Left cardiac atrium (tissue), 4 donors: ENCODE measurements at places on chromosomes 6 and 20. TPM values are rescaled to one million over a fixed set of nuclear protein-coding genes. Genes with fewer than 3 reads are reported as not detected.

- DNase-seq: peak; percentile 53
Observed at GRCh38 chr6:26043384-26044139, 43.7 kb upstream of the HFE start.

GRCh38 chr20:60113024-60113724, 155.0 kb downstream of the CDH26 start:
- no peak for DNase-seq

Gene ENPP5
- 6.9 TPM for total RNA-seq

- no peak for DNase-seq
Observed at GRCh38 chr6:109039795-109040194, 54.9 kb downstream of the SESN1 start.

GRCh38 chr6:112332274-112332673, 14.9 kb upstream of the RFPL4B start:
- no peak for DNase-seq

DNA sequence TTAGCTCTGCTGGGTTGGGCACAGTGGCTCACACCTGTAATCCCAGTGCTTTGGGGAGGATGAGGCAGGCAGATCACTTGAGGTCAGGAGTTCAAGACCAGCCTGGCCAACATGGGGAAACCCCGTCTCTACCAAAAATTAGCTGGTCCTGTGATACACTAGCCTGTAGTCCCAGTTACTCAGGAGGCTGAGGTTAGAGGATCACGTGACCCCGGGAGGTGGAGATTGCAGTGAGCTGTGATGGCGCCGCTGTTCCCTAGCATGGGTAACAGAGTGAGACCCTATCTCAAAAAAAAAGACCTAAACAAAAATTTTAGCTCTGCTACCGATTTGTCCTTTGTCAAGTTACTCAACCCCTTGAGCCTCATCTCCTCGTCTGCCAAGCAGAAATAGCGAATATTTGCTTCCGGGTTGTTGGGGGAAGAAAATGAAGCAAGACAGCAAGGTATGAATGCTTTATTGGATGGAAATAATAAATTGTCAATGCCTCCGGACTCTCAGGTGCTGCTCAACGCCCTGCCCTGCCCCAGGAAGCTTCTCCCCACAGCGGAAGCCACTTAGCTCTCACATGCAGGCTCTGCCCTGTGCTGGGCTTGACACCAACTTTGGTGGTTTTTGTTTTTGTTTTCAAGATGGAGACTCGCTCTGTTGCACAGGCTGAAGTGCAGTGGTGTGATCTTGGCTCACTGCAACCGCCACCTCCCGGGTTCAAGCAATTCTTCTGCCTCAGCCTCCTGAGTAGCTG, 24.9 kb upstream of the ITCH start:
- no peak for DNase-seq

Gene TFAP2B
- not detected for total RNA-seq

- no peak for DNase-seq
Observed at GRCh38 chr20:44028003-44028730, 113.5 kb downstream of the TOX2 start.

DNA sequence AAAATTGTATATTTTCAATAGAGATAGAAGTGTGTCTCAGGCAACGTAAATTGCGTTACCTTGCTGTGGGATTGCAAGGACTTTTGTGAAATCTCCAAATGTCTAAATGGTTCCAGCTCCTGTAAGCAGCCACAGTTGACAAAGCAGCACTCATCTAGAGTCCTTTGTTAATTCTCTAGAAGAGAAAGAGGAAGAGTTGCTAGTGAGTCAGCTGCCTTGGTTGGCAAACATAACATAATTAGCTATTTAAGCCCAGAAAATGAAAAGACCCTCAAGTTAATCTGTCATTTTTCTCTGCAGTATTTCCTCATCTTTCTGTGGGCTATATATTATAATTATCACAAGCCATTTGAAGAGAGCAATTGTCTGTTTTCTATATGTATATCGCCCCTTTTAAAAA, 66.4 kb upstream of the FABP7 start:
- no peak for DNase-seq

- peak; percentile 17 for DNase-seq
Observed at GRCh38 chr20:62943396-62943795, 5.4 kb downstream of the GID8 start.

Gene MSH5
- 3.0 TPM for total RNA-seq

Gene PRKN
- 22.2 TPM for total RNA-seq

DNA sequence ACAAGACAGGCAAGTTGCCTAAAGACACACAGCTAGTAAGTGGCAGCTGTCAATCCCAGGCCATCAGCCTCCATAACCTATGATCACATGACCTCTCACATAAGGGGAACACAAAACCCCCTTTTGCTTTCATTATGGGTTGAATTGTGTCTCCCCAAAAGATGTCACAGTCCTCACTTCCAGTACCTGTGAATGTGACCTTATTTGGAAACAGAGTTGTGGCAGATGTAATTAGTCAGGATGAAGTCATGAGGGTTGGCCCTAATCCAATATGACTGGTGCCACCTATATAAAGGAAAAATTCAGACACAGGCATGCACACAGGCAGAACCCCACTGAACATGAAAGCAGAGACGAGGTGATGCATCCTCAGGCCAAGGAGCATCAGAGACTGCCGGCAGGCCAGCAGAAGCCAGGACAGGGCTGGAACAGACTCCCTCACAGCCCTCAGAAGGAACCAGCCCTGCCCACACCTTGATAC, 33.6 kb downstream of the GFOD1 start:
- DNase-seq: no peak

Gene ARMC2
- total RNA-seq: 8.0 TPM

GRCh38 chr6:84119277-84119676, 85.7 kb downstream of the MRAP2 start:
- DNase-seq: no peak

- no peak for DNase-seq
Observed at GRCh38 chr6:65760285-65760684, 53.3 kb upstream of the EYS start.

DNA sequence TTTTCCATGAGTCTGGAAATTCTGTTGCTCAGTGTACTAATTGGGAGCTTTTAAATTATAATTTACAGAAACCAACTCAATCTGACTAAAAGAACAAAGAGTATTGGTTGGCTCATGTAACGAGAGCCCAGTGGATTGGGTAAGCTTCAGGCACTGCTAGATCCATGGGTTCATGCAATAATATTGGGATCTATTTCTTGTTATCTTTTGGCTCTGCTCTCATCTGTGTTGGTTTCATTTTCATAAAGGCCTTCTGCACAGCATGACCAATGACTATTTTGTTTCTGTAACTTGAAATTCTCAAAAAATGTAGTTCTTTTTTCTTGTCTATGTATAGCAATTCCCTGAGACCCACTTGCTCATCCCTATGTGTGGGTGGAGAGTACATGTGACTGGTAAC, 12.0 kb downstream of the SLC2A10 start:
- DNase-seq: no peak

DNA sequence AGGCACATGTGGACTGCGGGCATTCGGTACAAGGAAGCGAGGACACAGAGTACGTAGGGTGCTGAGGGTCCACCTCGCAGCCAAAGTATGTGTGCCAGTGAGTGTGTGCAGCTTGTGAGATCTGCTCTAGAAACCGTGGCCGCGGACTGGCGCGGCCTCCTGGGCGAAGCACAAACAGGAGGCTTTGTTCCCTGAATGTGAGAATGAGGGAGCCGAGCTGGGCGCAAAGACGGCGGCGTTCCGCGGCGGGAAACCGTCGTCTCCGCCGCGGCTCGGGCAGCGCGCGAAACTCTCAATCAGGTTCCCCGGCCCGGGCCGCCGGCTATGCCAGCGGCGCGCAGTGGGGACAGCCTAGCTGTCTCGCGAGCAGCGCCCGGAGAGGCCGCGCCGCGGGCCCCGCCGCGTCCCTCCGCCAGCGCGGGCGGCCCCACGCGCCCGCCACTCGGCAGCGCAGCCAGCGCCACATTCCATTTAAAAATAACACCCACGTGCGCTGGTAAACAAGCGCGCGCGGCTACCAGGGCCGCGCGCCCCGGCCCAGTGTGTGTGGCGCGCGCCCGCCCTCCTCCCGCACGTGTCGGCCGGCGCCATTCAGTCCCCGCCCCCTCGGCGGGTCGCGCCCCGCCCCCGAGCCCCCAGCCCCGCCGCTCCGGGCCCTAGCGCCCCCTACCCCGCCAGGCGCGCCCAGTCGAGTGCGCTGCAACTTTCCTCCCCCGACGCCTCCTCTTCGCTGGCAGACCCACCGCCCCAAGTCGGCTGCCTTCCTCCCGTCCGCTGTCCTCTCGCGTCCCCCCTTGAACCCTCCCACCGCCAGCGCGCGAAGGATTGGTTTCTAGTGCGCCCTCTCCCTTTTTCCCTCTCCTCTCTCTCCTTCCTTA, 3.0 kb upstream of the FOXO3 start:
- peak; percentile 81 for DNase-seq

Gene SLC4A11
- total RNA-seq: 0.68 TPM

Gene OTOR
- not detected for total RNA-seq

DNA sequence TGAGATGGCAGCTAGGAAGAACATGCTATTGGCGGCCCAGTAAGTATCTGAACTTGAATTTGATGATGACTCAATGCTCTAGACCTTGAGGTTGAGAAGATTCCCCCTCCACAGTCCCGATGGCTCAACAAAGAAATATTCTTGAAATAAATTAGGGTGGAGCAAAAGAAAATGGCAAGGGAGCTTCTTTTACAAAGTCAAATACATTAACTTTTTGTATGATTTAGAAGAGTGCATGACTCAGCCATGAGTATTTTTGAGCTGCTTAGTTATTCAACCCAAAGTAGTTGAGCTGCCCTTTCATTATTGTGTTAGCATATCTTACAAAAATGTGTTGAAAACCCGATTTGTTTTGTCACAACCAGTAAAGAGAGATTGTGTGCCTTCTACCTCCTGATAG, 7.6 kb downstream of the TFAP2C start:
- DNase-seq: no peak

DNA sequence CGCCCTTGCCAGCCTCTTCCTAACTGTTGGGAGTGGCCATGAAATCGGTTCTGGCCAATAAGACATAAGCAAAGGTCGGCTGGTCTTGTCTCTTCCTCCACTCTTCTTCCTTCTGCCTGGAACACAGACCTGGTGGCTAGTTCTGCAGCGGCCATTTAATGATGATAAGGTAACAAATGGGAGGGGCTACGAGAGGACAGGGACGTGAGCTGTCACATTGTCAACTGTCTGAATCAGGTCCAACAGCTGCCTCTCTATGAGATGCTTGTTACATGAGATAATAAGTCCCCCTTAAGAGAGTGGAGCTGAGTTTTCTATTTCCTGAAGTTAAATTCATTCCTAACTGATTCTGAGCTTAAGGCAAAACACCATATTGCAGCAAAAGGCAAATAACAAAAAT, 12.5 kb upstream of the TMEM242 start:
- no peak for DNase-seq

- no peak for DNase-seq
Observed at GRCh38 chr6:145015739-145016558, 719.4 kb downstream of the EPM2A start.

- DNase-seq: no peak
Observed at GRCh38 chr6:49662892-49663261, 26.2 kb upstream of the RHAG start.
